ENCODE measurements at places on chromosomes 7 and 10.

- no peak for DNase-seq
These were observed 18.1 kb downstream of the VIPR2 start for GRCh38 chr7:159126311-159127260.

DNA sequence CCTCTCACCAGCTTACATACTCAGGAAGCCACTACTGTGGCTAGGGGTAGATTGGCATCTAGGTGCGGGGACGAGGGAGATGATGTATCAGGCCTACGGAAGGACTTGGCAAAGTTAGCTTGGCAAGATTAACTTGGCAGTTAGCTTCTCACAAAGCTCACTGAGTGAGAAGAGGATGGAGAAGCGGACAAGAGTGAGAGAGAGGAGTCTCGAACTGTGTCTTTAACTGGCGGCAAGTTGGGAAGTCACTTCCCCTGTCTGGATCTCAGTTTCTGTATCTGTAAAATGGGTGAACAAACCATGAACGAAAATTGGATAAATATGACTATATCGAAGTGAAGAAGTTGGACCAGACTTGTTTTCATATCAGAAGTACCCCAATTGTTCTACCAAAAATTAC is 9.5 kb upstream of the MLXIPL start:
- no peak for DNase-seq

DNA sequence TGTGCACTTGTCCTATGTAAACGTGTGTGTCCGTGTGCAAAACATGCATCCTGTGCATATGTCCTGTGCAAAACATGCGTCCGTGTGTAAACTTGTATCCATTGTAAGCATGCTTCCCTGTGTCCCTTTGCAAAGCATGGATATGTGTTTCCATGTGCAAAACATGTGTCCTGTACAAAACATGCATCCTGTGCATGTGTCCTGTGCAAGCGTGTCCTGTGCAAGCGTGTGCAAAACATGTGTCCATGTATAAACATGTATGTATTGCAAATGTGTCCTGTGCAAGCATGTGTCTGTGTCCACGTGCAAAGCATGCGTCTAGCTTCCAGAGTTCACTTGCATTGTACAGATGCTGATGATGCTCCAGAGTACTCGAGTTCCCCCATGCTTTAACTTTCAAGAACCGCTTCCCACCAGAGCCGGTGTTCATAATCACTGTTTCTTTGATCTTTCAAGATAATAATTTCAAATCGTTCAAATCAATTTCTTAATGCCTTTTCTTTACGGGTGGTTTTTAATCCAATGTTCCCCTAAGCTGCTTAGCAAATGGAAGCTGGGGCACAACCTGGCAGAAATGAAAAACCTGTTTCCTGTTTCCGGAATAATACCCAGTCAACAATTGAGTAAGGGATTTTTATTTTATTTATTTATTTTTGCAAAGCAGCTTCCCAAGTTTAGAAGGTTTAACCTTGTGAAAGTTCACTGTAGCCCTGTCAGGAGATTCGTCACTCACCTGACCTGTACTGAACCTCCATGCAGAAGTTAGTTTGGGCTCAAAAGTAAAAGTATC is 641 bp upstream of the ASB13 start:
- DNase-seq: no peak

- no peak for DNase-seq
These were observed 224.8 kb downstream of the FGFR2 start for GRCh38 chr10:121373411-121373810.

DNA sequence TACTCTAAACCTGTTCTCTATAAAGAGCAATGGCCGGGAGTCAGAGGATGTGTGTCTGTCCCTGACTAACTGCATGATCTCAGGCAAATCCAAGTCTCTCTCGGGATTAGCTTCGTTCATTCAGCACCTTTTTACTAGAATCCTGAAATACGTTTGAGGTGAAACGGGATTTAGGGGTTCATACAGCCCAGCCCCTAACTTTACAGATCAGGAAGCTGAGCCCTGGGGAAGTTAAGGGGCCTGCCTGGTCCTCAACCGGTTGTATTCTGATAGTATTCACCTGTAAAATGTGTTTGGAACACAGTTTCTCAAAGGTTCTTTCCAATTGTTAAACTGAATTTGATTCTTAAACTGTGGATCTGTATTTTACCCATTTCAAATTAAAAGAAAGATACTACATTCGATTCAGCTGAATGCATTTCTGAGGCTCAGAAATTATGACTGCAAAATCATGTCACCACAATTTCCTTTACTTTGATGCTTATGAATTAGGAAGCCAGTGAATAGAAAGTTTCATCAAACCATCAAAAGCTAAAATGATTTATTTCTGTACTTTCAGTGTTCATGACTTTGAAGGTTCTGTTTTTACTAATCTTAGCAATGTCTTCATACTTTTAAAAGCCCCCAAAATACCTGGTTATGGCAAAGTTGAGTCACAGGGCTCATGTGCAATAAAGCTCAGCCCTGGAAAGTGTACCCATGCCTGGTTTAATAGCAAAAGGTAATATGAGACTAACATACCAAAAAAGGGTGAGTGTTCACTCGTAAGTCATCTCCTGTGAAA is 28.9 kb upstream of the EZH2 start:
- DNase-seq: no peak

GRCh38 chr7:26863518-26864308 is 677 bp downstream of the SKAP2 start:
- DNase-seq: no peak

DNA sequence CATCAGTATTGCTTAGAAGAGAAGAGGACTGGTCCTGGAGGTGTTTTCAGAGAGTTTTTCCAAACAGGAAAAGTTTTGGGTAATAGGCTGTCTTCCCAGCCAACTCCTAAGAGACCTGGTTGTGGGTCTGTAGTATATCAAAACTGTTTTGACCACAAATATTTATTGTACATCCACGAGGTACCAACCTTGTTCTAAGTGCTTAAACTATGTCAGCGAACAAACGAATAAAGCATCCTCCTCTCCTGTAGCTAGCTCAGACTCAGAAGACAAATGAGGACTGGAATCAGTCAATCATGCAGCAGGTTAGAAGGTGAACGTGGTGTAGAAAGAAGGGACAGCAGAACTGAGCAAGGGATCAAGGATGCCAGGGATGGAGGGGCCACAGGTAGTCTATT is 61.6 kb upstream of the MKI67 start:
- no peak for DNase-seq

DNA sequence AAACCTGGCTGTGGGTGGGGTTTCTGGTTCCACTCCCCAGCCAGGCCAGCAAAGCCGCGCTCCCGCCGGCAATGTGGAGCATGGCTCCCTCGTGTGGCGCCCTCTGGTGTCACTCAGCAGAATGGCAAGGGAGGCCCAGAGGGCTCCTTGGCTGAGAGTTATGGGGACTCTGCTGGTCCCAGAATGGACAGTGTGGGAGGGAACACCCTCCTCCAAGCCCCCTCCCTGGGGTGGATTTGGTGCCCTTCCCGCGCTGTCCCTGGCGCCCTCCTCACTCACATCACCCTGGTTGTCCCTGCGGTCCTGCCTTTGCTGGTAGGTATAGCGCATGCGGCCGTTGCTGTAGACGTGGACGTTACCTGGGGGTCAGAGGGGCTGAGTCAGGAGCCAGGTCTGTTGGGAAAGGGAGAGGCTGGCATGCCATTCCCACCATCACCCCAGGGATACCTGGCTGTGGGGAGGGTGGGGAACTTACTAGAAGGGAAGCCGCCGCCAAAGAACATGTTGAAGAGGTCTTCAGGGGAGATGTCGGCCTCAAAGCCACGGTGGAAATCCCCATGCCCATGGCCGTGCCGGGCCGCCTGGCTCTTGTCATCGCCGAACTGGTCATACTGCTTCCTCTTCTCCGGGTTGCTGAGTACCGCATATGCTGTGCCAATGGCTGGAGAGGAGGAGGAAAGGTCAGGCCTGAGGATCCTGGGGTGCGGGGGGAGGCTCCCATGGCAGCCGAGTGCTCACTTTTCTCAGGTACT is 14.0 kb downstream of the DNAJB12 start:
- peak; percentile 79 for DNase-seq

- DNase-seq: no peak
These were observed 85.5 kb downstream of the PTPRE start for GRCh38 chr10:127992376-127992775.

- DNase-seq: no peak
These were observed 65.8 kb upstream of the PRKAR2B start for GRCh38 chr7:106978425-106979420.

DNA sequence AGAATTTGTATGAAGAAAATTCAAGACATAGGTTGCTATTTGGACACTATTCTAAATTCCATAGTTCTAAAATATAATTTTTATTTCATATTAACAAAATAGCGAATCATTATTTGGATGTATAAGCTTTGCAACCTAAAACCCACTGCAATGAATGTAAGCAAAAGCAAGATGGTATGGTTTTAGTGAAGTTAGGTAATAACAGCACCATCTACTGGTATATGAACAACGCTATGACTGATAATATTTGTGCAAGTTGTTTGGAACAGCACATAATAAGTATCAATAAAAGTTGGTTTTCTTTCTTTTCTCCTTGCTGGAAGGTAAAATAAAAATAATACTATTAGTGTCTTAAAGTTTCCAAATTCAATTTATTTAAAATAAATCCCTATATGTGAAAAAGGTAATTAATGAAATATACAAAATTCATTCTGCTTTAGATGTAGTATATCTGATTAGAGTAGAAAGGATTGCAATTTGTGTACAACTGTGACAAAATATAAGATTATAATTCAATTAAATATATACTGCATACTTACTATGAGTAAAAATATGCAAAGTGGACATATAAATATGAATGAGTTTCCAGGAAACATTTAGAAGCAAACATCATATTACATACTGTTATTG is 79.0 kb upstream of the LSM8 start:
- DNase-seq: no peak

GRCh38 chr7:27389496-27389895 is 146.9 kb downstream of the EVX1 start:
- no peak for DNase-seq

DNA sequence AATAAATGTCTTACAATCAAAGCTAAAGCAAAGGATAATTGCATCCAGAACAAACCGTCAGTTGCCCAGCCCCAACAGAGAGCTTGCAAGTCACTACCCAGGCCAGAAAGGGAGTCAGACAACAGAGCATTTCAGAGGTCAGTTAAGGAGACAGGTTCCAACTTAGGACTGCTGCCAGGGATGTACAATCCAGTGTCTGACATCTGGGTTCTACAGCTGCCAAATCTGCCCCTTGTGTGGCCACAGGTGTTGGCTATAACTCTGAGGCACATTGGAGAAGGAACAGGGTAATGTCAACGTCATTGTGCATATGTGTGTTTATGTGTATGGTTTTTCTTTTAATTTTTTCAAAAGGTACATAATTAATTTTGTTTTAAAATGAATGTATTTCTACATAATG is 85.2 kb upstream of the GLCCI1 start:
- DNase-seq: peak; percentile 22

DNA sequence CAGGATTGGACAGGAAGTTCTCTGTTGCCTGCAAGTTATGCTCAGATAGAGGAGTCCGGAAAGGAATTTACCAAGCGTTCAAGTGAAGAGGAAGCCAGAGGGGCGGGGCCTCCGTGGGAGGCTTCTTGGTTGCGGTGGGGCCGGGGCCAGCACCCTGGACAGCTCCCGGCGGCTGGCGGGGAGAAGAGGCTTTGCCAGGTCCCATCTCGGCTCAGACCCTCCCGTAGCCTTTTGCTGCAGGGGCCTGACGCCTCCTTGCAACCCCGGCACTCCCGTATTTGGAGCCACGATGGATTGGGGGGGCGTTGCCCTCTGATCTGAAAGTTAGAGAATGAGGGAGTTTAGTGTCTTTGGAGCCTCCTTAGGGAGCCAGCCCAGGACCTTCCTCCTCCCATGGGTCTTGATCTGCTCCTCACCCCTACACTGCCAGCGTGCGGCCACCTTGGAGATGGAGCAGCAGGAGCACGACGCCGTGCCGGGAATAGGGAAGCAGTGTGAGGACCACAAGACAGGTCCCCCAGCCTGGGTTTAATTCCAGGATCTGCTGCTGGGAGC is 3.1 kb upstream of the SLC18A3 start:
- DNase-seq: no peak

DNA sequence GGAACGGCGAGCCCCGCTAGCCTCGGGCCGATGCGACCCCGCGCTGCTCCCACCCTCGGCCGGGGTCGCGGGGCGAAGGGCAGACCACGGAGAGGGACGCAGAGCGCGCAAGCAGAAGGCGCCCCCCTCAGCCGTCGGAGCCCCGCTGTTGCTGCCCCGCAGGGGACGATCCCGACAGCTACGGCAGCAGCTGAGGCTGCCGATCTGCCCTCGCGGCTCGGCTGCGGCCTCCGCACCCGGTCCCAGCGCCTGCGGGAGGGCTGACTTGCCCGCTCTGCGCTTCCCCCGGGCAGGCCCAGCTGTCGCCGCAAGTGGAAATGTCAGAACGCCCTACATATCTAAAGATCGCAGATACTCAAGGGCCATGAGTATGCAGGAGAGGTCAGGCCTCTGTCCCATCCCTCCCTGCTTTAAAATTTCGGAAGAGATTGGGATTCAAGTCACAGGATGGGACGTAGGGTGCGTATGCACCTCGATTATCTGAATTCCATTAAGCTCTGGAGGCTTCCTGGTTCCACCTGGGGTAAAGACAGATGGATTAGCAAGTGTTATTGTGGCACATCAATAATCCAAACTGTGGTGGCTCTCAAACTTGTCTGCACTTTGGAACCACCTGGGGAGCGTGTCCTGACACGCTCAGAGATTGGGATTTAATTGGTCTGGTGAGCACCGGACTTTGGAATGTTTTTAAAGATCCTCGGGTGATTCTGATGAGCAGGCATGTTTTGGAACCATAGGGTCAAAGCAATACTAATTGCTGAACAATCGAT is at the start of gene CRPPA:
Gene CRPPA, minus strand, starts transcription at position 206 of the 770 bp plus-strand sequence. CDS start 216 bp downstream, outside the sequence.
- DNase-seq: peak; percentile 62

DNA sequence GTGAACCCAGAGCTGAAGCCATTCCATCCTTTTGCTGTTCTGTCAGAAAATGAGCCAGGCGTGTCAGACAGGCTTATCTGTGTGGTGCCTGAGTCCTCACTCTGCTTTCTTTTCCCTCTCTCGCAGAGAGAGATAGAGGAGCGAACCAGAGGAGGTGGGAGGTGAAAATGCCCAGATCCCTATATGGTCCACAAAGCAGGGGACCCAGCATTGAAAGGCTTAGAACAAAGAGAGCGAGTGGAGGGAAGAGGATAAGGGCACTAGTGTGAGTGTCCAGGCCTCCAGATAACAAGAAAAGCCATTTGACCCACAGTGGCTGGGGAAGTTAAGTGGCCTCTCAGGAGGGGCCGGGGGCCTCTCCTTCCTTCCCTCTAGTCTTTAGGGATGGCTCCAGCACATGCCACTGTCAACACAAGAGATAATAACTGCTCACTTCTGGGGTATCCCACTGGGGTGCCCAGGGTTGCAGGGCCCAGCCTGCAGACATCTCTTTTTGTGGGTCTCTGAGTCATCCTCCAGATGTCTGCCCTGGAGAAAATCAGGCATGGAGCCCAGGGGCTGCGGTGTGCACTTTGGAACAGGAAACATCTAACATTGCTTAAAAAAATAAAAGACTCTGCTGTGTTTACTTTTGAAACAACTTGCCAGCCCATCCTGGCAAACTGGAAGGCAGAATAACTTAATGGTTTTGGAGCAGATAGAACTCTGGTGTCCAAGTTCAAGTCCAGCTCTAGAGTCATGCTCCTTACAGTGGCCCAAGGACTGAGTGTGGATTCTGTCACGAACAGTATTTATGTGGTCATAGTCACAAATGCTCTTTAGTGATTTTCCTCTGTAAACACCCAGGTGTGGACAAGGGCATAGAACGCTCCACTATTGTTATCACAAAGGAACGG is 189.5 kb downstream of the CXCL12 start:
- no peak for DNase-seq

- peak; percentile 91 for DNase-seq
These were observed 20.8 kb upstream of the RET start for GRCh38 chr10:43055991-43056567.
